ENCODE measurements at places on chromosomes 6 and 20. TPM values are rescaled to one million over a fixed set of nuclear protein-coding genes. Genes with fewer than 3 reads are reported as not detected.
A peak's percentile ranks its signal among the peaks of the same experiment; 100 is the strongest.

SDC4 gene
- total RNA-seq, result 242 TPM

VWA7 gene
- total RNA-seq, result 1.5 TPM

SLC22A3 gene
- total RNA-seq, result 2.3 TPM

PCMT1 gene
- 118 TPM for total RNA-seq

PEX3 gene
- total RNA-seq, result 46.6 TPM

CD93 gene
- not detected for total RNA-seq

GRCh38 chr6:143060806-143061596 lies at the start of gene AIG1:
AIG1 (plus strand) TSS chr6:143060889; CDS start chr6:143060926, 37 bp downstream.
- peak; percentile 14 for DNase-seq

DNA sequence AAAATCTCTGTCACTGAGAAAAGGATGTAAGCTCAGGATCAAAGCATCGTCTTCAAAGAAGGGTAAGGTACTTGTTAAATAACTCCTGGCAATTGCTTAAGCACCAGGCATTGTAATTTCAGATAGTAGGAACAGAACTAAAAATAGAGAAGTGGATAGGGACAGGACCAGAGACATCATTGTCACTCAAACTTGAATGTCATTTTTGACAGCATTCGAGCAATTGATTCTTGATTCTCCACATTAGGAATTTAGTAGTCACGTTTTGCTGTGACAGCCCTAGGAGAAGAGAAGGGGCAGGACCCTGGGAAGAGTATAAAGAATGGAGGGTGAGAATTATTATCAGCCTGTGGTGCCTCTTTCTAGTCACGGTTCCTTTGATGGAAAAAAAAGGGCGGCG lies 50.1 kb upstream of the BACH2 start:
- DNase-seq, result no peak

- DNase-seq, result no peak
Measured at GRCh38 chr6:82980086-82980485, 85.6 kb downstream of the UBE3D start.

DNA sequence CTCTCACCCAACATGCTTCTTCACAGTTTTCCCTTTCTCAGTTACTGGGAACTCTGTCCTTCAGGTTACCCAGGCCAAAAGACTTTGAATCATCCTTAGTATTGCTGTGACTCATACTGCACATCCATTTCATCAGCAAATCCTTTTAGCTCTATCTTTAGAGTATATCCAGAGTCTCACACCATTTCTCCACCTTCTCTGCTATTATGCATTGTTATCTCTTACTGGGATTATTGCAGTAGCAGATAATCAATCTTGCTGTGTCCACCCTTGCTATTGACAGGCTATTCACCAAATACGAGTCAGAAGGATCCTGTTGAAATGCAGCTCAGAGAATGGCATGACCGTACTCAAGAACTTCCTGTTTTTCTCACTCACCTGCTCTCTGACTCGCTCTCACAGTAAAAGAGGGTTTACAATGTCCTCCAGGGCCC lies 57.3 kb downstream of the BCKDHB start:
- DNase-seq, result no peak

- no peak for DNase-seq
Measured at GRCh38 chr6:56852260-56853010, 102.5 kb upstream of the BEND6 start.

DNA sequence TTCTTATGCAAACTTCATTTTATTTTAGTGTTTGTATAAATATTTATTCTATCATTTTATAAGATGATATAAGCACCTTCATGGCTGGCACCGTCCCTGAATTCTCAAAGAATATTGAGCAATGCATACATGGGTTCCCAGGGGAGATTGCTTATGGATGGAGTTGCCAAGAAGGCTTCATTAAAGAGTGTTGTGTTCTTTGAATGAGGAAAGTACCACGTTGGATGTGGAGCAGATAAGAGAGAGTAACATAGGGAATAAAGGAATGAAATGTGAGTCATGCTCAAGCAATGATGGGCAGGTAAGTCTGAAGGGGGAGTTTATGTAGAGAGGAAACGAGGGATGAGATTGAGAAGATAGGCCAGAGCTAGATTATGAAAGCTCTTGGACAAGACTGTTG lies 10.3 kb downstream of the DSE start:
- no peak for DNase-seq

DNA sequence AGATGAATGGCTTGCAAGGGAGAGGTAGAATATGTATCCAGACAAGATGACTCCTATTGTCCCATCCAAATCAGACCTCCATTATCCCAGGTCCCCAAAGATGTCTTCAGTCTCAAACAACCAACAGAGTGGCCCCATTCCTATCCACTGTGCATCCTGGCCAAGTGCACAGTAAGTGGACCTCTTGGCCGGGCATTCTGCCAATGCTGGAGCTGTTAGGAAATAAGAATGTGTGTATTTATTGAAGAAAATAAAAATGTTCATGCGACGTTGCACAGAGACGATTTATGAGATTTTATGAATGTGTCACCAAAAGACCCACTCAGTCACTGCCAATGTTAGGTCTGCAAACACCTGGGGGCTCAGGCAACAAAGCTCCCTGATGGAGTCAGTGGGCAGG lies 196.0 kb downstream of the MAFB start:
- no peak for DNase-seq

GRCh38 chr20:37649676-37650370 lies 44.0 kb upstream of the CTNNBL1 start:
- no peak for DNase-seq

GRCh38 chr6:2274981-2275891 lies 29.8 kb upstream of the GMDS start:
- DNase-seq, result no peak

GRCh38 chr6:692356-692851 lies 535 bp downstream of the EXOC2 start:
- DNase-seq, result peak; percentile 52

DNA sequence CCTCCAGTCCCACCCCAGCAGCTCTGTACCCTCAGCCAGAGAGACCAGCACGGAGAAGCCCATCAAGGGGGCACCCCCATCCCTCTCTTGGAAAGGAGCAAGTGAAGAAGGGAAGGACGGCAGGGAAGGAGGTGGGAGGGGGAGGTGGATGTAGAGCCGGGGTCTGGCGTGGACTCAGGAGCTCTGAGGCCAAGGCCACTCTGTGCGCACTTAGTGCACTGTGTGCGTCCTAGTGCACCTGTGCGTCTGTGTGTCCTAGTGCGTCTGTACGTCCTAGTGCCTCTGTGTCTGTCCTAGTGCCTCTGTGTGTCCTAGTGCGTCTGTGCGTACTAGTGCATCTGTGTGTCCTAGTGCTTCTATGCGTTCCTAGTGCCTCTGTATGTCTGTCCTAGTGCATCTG lies 54.2 kb downstream of the DSTN start:
- DNase-seq, result no peak

DNA sequence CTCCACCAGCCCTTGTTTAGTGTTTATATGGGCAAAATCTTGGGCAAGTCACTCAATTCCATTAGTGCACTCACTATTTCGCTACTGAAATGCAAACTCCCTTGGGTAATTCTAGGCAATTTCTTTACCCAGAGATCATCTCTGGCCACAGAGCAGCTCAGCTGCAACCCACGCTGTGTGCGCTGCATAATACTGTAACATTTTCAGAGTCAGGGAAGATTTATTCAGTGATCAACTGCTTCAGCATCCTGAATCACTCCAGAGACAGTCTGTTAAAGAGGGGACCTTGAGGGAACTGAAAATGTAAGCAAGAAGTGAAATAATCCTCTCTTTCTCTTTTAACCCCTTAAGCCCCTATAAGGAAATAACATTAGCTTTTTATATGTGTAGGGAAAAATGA lies 189.6 kb upstream of the FBXL4 start:
- DNase-seq, result no peak

DNA sequence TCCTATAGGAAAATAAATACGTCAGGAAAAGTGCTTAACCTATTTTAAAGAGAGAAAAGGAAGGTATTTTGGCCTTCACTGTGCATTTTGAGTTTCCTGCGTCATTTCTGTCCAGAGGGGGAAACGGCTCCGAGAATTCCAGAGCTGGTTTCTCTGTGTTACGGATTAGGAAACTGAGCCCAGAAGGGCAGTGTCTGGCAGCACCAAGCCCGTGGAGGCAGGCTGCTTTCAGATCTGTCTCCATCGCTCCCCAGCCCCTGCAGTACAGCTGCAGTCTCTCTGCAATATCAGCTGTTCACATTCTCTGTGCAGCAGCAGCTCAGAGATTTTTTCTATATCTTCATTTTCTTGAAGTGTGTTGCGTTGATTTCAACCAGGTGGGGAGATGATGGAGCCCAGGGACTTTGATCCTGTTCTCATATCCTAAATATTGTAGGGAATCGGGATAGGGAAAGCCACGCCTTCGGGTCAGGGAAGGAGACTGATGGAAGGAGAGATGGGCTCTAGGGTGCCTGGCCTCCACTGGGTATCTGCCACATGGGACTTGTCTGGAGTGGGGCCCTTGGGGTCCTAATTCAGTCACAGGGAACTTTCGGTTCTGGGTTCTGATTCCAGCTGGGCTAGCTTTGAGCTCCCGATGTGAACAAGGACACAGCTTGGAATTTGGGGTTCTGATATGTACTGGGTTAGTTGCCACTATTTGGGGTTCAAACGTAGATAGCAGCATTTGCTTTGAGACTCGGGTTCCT lies 2.8 kb downstream of the ANKRD60 start:
- no peak for DNase-seq

DNA sequence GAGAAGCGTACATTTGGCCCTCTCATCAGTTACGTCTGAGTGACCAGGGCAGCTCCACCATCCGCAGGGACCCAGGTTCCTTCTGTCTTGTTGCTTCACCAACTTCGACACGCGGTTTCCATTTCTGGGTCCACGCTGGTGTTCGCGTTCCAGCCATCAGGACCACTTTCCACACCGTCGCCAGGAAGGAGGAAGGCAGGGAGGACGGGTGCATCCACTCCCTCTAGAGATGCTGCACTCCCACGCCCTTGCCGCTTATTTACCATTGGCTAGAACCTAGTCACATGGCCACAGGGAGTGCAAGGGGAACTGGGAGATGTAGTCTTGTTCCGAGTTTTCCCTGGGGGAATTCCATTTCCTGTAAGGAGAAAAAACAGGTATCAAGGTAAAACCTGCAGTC lies 33.2 kb upstream of the SNX9 start:
- peak; percentile 57 for DNase-seq

- DNase-seq, result no peak
Measured at GRCh38 chr6:170448751-170449630, 104.1 kb downstream of the PSMB1 start.

DNA sequence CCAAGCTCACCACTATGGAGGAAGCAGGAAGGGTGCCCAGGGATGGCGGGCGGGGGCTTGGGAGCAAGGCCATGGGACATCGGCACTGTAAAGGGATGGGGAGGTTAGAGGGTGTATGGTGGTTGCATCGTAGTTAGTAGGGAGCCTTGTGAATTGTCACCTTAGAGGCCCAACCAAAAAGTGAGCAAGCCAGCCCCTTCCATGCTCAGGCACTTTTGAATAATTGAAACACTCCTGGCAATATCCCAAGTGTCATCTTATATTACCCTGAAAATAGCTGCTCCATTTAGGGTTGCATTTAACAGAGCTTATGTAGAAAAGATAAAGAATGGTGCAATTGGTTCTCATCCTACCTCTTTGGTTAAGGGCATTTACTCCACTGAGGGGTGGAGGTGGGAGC lies 169.2 kb downstream of the SAMD5 start:
- DNase-seq, result no peak

DNA sequence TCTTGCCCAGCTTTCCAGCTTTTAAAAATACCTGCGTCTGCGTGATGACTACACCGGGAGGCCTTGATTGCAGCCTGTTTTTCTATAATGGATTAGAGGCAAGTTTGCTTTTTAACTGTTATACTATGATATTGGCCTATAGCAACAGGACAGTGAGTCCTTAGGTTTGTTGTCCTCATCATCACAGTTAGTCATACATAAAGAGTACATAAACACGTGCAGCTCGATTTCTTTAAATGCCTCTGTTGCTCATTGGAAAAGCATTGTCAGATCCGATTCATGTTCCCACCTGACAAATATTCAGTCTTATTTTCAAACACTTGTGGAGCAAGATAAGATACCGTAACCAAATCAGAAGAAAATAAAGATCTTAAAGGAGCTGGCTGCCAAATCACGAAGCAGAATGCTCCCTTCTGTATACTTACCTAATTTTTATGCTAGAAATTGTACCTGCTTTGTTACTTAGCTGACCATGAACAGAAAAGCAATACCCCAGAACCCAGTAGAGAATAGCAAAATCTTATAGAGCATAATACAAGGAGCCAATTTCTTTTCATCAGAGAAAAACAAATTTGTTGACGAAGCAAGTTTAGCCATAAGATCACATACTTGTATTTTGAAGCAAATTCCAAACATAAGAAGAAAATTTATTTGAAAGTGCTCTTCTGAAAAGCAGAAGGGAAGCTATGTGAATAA lies 100.4 kb downstream of the TMEM200A start:
- DNase-seq, result no peak

DNA sequence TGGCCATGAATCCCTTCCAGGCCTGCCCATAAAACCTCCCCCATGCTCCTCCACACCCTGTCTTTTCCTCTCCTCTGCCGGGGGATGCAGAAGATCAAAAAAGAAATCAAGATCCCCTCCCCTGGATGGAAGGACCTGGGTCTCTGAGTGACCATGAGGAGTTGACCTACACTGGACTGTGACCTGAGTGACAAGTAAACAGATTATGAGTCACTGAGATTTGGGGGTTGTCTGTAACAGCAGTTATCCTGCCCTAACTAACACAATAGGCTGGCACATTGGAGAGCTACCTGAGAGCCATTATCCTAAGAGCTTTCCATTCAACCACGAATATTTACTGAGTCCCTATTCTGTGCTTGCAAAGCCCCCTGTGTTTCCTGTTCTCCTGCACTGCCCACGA lies 28.4 kb upstream of the SIRPA start:
- no peak for DNase-seq

DNA sequence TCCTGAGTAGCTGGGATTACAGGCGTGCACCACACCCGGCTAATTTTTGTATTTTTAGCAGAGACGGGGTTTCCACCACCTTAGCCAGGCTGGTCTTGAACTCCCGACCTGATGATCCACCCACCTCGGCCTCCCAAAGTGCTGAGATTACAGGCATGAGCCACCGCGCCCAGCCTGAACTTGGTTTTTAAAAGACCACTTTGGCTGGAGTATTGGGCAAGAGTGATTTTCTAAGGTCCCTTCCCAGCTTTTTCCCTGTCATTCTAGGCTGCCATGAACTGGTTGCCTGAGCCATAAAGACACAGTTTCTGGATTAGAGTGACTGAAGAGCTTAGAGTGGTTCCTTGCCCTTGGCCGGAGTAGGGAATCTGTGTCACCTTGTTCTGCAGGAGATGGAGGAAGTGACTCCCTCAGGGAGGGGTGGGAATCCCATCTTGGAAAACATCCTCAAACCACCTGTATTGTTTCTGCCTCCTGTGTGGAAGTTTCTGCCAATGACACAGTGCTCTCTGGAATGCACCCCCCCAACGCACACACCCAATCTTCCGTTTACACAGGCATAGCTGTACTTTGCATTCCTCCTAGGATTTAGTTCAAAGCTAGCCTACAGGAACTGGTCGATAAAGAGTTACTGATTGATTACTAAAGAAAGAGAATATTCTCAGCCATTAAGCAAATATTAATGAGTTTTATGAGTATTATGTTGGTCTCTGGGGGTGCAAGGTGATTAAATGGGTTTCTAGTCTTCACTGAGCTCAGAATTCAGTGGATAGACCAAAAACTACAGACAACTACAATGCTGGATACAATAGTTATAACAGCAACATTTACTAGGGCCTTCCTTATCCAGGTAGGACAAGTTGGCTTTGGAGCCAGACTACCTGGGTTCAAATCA lies 18.2 kb downstream of the BCL2L1 start:
- DNase-seq, result peak; percentile 99

GRCh38 chr6:37690964-37691735 lies 6.5 kb downstream of the MDGA1 start:
- DNase-seq, result no peak

- no peak for DNase-seq
Measured at GRCh38 chr6:498795-499231, 107.3 kb downstream of the IRF4 start.

- DNase-seq, result no peak
Measured at GRCh38 chr20:61673152-61673847, 392.4 kb downstream of the TAF4 start.
